ENCODE measurements at places on chromosomes 1 and 21.

DNA sequence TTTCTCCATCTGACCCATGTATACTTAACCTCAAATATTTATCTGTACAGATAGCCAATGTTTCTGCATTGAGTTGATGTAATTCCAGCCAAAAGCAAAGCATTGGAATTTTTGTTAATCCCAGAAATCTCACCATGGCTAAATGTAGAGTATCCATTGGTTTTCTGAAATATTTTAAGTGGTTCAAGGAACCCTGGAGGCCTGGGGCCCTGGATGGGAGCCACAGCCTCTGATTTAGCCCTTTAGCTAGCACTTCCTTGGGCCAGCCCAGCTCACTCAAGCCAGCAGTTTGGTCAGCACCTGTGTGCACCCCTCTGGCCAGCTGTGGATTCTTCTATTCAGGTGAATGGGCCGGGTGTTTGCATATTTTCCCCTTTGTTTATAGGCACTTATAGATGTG lies 18.8 kb upstream of the EPS8L3 start:
- DNase-seq: no peak

- DNase-seq: peak; percentile 27
These were observed 8.0 kb downstream of the OSBPL9 start for GRCh38 chr1:51624855-51625254.

DNA sequence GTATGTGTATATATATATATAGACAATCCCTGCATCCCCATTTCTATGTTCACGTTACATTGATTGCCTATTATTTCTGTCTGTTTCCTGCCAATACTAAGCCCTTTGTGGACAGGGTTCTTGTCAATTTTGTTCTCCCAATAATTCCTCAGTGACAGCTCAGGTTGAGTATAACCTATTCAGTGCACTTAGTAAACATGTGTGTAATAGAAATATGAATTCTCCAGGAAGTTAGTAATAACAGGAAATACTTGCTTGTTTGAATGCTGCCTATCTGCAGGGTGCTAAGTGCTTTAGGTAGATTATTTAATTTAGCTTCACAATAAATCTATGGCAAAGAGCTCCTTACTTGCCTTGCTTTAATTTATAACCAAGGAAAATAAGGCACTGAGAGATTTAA lies 52.8 kb upstream of the PTGFR start:
- DNase-seq: no peak

DNA sequence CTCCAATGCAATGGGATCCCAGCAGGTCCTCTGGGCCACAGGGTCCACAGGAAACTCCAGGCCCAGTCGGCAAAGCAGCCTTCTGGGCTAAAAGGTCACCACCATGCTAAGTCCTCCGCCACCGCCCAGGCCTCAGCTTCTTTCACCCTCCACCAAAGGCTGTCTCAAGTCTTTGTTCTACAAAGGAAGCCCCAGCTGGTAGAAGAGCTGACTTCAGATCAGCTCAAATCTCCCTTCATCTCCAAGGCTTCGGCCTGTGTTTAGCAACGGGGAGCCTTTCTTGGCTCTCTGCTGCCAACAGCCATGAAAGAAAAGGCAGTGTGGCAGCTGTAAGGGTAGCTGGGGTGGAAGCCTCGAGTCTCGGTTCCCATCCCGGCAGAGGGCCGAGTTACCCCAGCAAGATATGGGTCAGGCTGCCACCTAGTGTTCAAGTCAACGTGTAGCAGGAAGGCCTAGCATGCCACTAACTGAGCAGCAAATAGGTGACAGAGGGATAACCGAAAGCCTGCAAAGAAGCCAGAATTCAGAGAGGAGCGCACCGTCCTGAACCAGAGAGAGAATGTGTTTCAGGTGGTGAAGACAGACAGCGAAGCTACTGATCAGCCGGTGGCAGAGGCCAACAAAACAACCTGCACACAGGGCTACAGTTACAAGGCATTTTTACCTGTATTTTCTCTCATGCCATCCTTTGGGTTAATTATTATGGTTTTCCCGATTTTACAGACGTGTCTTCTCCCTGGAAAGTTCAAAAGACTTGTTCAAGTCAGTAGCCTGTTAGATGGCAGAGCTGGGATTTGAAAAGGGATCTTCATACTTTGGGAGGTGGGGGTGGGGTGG lies 26.8 kb upstream of the CRNN start:
- peak; percentile 29 for DNase-seq

GRCh38 chr1:238592621-238593020 lies 701.9 kb upstream of the ZP4 start:
- DNase-seq: no peak

GRCh38 chr1:58657082-58657481 lies 42.8 kb downstream of the MYSM1 start:
- peak; percentile 34 for DNase-seq

DNA sequence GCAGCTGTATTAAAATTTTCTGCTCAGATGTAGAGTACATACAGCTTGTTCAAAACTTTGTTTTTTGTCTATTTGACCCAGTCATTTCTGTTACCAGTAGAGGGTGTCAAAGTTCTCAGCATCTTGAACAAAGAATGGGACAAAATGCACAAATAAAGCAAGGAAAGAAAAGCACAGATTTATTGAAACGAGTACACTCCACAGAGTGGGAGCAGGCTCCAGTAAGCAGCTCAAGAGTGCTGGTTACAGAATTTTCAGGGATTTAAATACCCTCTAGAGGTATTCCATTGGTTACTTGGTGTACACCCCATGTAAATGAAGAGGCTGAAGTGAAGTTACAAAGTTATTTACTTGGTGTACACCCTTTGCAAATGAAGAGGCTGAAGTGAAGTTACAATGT lies 8.9 kb upstream of the PRMT6 start:
- no peak for DNase-seq

DNA sequence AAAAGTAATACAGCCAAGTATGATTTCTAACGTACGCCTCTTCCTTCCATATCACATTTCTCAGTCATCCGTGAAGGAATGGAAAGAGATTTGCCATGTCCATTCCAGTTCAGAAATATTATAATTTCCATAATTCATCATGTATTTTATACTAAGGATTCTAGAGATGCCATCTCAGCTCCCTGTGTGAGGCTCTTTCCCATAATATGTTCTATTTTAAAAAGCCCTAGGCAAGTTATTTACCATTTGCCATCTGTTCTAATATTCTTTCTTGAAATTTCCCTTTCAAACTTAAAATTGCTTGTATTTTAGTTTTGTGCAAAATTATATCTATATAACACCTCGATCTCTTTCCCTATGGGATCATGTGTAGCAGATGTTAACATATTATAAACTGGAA lies 106.7 kb downstream of the FMN2 start:
- no peak for DNase-seq

- DNase-seq: no peak
These were observed 26.5 kb downstream of the IGFN1 start for GRCh38 chr1:201217146-201217545.

DNA sequence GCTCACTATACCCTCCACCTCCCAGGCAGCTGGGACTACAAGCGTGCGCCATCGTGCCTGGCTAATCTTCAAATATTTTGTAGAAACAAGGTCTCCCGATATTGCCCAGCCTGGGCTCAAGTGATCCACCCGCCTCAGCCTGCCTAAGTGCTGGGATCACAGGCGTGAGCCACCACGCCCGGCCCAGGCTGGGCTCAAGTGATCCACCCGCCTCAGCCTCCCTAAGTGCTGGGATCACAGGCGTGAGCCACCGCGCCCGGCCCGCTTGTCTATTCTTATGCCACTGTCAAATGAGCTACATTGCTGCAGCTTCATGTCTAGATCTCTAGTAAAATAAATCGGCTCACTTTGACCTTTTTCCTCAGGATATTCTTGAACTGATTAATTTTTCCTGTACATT lies 107.7 kb upstream of the COL6A1 start:
- no peak for DNase-seq

DNA sequence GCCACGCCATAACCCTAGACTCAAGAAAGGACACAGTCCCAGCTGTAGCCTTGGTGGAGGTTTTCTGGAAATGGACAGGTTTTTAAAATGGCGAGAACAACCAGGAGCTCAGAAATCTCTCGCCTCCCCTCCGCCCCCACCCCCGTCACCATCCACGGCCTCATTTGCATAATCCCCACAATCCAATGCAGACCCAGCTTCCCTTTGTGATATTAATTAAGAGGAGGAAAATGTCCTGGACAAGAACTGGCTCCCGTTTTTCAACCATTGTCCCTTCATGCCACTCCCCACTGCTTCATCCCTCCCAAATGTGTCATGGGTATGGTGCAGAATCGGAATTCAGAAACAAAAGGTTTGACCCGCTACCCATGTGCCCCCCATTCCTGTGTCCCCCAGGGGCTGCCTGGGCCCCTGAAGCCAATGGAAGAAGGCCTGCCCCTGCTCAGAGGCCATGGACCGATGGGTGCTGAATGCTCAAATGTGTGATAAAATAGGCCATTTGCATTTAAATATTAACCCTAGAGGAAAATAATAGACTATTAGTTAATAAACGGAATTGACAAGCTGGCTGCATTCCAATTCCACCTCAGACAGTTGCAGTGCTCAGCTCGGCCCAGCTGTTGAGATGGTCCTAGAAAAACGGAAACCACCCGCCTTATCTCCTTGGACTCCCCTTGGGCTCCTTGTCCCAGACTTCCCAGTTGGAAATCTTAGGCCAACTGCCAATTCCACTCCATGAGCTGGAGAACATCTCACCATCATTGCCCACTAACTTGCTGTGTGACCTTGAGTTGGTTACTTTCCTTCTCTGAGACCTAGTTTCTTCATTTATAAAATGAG lies 10.7 kb upstream of the EPHB2 start:
- no peak for DNase-seq

DNA sequence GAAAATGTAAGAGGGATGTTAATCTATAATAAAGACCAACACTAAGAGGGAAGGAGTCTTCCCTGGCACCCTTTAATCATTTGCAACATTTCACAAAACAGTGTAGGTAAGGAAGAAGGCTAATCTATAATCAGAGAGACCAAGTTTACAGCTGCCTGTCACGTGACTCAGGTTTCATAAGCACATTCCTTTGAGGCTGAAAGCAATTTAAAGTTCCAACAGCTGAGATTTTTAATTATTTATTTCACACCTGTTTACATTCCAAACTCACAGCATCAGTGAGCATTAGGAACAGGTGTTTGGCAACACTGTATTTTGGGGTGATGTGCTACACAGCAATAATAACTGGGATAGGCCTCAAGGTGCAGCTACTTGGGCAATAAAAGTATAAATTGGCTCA lies 75.7 kb upstream of the PGBD5 start:
- no peak for DNase-seq

DNA sequence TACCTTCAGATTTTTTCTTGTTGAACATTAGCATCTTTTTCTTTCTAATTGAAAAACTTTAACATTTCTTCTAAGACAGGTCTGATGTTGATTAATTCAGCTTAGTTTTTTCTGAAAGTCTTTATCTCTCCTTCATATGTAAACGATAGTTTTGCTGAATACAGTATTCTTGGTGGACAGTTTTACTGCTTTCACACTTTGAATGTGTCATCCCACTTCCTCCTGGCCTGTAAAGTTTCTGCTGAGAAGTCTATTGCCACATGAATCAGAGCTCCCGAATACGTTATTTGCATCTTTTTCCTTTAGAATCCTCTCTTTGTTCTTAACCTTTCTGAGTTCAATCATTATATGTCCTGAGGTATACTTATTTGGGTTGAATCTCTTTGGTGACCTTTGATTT lies 344.2 kb downstream of the OLFM3 start:
- no peak for DNase-seq

GRCh38 chr1:10762153-10762523 lies 34.3 kb downstream of the CASZ1 start:
- DNase-seq: no peak

DNA sequence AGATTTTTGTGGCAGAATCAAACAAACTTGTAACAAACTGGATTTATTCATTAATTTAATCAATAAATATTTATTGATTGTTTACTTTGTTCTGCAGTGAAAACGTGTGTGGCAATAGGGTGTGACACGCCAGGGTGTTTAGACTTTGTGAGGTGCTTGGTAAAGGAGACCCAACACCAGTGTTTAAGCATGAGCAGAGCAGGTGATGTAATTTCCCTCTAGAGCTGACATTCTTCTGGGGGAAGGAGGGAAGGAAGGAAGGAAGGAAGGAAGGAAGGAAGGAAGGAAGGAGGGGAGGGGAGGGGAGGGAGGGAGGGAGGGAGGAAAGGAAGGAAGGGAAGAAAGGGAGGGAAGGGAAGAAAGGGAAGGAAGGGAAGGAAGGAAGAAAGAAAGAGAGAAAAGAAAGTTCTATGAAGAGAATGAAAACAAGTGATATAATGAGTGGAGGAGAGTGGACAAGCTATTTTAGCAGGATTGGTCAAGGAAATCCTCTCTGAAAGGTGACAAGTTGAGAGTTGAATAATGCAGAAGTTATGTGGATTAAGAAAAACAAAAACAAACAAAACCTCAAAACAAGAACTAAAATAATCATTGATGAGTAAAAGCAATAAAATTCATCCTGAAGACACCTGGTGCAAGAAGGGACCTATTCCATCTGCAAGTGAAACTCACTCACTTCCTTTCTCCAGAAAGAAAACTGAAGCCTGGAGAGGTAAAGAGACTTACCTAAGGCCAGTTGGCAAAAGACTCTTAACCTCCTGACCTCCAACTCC lies 60.8 kb downstream of the TSEN15 start:
- DNase-seq: no peak

GRCh38 chr1:87231703-87232367 lies 96.8 kb upstream of the LMO4 start:
- no peak for DNase-seq

- no peak for DNase-seq
These were observed 39.7 kb downstream of the NUP210L start for GRCh38 chr1:154115180-154115579.

GRCh38 chr1:30730346-30731108 lies 7.1 kb upstream of the MATN1 start:
- no peak for DNase-seq

DNA sequence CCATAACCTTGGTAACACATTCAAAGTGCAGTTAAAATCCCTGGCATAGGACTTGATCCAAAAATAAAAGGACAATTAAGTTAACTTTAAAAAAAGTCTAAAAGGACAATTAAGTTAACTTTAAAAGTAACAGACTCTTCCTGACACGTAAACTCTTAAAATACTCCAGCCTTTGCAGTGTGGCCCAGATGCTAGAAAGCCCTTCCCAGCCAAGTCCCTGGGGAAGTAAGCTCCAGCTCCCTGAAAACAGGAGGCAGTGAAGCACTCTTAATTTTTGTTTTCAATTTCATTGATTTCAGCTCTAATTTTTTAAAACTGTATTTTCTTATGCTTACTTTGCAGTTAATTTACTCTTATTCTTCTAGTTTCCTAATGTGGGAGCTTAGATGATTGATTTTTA lies 5.1 kb upstream of the AIM2 start:
- DNase-seq: no peak

DNA sequence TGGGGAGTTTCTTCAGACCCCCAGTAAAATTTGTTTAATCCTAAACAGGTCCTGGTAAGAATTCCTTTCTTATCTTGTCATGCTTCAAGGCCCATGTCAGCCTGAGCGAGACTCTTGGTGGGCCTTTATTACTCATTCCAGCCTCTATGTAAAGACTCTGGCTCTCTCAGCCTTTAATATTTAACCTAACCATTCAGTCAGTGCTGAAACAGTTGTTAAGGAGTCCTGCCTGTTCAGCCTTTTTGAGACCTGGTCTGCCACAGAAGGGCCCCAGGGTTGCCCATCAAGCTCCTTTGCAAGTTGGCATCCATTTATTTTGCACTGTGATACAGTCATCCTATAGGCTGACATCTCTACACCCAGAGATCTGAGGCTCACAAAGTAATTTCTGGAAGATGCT lies 107.7 kb upstream of the VANGL1 start:
- no peak for DNase-seq
